ENCODE measurements at places on chromosomes 2 and 18.

DNA sequence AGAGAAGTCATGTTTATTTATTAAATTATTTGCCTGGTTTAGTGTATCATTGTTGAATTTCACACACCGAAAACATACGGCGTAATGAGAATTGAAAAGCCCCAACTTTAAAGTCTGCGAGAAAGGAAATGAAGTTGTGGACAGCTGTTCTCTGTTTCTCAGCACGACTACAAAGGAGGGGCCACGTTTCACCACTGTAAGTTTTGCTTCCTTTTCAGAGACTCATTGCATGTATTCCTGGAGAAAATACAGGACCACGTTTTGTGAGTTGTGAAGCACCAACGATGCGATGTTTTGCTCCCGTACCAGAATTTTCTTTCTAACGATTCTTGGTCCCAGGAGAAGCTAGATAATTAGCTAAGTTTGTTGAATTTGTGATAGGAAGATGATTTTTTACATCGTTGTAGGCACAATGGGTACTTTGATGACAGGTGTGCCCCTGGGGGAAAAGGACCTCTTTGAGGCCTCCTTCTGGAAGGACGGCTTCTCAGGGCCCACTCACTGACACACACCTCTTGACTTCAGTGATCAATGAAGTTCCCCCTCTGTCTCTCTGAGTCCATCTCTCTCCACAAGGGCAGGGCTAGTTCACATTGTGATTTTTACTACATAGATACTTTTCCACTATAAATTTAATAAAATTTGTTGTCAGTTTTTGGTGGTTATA, 23.7 kb upstream of the ACKR3 start:
- no peak for DNase-seq

- no peak for DNase-seq
Observed at GRCh38 chr2:120429586-120430500, 83.9 kb downstream of the INHBB start.

GRCh38 chr2:28377195-28377816, 15.4 kb upstream of the FOSL2 start:
- no peak for DNase-seq

DNA sequence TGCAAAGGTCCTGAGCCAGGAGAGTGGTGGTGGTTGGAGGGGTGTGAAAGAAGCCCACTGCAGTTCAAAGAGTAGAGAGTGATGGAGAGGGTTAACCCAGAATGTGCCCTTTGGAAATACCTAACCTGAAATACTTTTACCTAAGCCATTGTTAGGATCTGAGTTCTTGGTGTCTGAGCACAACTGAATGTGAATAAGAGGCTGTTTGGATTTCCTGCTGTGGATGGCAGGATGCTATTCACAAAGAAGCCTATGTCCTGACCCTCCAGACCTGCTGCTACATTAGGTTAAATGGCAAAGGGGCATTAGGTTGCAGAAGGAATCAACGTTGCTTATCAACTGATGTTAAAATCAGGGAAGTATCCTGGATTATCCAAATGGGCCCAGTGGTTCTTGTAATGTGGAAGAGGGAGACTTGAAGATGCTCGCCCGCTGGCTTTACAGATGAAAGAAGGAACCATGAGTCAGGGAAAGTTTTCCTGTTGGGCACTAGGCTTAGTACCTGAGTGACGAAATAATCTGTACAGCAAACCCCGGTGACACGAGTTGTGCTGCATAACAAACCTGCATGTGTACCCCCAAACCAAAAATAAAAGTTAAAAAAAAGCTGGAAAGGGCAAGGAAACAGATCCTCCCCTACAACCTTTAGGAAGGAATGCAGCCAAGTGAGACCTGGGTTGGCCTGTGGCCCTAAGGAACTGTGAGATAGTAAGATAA, 27.2 kb downstream of the ITGA6 start:
- DNase-seq = no peak

GRCh38 chr18:56175330-56176001, 462.9 kb downstream of the TXNL1 start:
- no peak for DNase-seq

DNA sequence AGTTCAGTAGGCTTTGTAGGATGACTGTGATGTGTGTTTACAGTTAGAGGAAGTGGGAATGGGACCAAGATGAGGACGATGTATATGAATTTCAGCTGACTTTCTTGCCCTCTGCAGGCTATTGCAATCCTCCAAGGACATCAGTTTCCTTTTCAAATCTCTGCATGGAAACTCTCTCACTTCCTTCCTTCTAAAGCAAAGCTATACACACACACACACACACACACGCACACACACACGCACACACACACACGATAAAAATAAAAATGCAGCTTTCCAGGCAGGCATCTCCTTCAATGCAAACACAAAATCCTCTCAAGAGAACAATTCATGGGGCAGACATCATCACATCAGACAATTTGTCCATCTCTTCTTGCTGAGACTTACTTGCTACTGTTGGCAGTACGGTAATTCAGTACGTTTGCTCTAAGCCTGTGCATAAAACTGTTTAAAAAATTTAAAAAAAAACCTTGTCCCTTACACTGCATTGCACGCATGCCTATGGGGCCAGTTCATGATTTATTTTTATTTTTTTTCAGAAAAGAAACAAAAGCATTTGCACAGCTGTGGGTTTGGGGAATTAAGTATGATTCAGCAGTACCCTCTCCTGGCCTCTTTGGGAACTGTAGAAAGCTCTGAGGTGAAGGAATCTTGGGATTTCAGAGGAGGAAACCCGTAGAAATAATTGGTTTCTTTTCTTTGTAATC, 27.1 kb upstream of the ICOS start:
- no peak for DNase-seq

- no peak for DNase-seq
Observed at GRCh38 chr2:54577035-54577434, 120.9 kb downstream of the SPTBN1 start.

GRCh38 chr2:196225213-196225612, 53.8 kb upstream of the STK17B start:
- no peak for DNase-seq

DNA sequence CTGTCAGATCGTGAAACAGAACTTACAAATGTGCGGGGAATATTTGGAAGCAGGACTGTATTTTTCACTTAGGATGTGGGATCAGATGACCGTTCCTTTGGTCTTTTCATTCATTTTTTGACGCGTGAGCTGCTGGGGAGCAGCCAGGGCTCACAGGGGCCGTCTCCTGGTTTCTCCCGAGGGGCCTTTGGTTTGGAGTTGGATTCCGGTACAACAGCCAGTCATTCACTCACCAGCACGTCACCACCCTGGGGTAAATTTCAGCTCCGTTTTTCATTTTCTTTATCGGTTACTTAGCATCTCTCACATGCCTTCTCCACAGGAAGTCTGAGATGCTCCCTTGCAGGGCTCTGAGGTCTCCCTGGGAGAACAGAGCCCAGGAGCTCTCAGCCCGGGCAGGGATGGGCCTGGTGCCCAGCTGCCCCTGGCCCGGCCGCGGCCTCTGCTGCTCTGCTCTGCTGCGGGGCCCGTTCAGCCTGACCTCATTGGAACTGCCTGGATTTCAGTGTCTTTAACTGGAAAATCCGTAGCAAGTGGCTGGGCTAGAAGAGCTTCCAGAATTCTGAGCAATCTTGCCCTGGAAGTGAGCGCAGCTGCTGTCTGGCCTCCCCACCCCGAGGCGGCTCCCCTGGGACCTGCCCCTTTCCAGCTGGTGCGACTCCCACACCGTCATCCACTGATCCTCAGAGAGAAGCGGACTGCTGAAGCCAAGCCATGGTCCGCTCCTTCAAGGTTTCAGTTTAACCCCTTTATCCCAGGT, 335.6 kb downstream of the EIPR1 start:
- no peak for DNase-seq

GRCh38 chr18:21930177-21930576, 189.6 kb downstream of the MIB1 start:
- no peak for DNase-seq

DNA sequence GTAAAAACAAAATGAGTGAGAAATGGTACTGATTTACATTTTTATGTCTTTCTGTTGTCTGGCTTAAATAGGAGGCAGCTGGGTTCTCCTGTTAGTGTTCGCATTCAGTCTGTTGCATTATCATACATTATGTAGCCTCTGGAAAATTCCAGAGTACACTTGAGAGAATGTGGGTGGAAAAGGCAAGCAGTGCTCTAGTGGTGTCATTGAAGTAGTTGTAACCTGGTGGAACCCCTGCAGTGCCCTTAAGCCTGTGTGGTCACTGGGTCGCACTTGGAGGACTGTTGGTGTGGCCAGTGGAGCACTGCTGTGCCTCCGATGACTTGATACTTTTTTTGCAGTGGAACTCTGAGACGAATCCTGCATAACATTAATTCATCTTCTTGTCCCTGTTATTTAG, 52.4 kb downstream of the USP14 start:
- no peak for DNase-seq

DNA sequence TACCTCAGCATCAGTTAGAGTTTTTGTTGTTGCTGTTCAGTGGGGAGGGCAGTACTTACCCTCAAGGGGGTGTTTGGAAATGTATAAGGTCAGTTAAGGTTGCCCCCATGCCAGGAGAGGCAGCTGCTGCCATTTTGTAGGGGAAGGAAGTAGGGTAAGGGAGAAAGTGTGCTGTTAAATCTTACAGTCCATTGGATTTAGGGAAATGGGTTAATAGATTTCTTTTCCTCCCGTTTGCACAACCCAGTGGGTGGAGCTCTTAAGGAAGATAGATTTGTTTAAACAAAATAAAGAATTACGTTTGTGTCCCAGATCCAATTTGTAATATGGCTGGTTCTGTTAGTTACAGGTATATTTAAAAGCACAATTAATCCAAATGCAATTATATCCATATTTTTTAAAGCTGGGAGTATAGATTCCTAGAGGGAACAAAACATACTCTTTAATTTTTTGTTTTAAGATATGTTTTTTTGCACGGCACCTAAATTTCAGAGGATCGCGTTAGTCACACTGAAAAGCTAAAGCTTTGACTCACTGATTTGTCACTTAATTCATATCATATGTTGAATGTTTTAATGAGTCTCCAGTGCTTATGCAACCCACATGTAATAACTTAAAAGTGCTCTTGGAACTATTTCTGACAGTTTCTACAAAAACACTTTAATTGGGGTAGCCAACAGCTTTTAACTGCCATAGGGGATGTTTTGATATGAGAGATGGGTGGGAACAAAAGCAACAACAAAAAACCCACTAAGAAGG, 9.0 kb upstream of the CWC22 start:
- DNase-seq = no peak

DNA sequence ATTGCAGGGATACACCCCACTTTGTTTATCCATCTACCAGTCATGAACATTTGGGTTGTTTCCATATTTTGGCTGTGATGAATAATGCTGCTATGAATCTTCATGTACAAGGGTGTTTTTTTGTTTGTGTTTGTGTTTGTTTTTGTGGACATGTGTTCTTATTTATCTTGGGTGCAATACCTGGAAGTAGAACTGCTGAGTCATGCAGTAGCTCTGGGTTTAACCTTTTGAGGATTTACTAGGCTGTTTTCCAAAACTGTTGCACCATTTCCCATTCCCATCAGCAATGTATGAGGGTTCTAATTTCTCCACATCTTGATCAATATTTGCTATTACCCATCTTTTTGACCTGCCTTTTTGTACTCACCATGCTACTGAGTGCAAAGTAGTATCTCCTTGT, 140.0 kb upstream of the CYP1B1 start:
- DNase-seq = no peak

GRCh38 chr18:44828080-44828479, 147.4 kb downstream of the SETBP1 start:
- no peak for DNase-seq

GRCh38 chr18:45727068-45727467, 3.1 kb downstream of the SLC14A1 start:
- DNase-seq = no peak

DNA sequence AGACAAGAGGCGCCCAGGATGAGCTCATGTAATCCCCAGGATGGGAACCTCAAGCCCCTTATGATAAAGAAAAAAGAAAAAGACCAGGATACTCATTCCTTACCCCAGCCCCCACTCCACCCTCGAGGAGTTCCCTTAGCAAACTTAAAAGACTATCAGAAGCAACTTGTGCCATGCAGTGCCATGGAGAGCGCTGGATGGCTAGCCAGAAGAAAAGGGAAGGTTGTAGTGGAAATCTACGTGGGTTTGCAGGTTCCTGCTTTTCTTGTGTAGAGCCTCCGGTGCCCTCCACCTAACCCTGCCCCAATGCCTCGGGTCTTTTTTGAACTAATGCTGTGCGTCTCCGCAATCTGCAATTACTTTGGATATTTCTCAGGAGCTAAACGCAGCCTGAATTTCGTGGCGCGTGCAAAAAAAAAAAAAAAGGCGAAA, 16.2 kb upstream of the BCL11A start:
- no peak for DNase-seq

GRCh38 chr2:21317131-21317530, 193.4 kb downstream of the TDRD15 start:
- DNase-seq = no peak

DNA sequence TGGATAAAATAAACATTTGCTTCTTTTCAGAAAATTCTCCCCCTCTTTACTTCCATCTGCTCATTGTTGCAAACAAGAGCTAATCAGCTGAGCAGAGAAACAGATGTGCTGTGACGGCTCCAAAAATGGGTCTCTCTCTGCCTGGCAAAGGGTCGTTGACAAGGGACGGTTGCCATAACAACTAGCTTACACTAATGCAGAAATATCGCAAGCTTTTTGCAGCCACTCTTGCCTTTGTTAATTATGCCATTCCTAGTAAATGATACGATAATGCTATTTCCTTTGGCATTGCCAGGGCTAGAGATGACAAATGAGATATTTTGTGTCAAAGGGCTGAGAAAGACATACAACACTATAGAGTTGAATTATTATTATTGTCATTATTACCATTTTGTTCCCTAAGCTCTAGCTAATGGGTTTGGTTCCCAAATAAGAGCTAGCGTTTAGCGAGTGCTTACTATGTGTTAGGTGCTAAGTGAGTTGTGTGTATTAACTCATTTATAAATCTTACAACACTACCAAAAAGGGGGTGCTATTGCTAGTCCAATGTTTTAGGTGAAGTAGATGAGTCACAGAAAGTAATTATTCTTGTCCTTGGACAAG, 46.8 kb downstream of the MYO3B start:
- no peak for DNase-seq
